Right atrium auricular region (tissue), 2 donors: ENCODE measurements at places on chromosomes 5 and 9. TPM values are rescaled to one million over a fixed set of nuclear protein-coding genes. Genes with fewer than 3 reads are reported as not detected.

Gene GABRA1
- total RNA-seq, result not detected

DNA sequence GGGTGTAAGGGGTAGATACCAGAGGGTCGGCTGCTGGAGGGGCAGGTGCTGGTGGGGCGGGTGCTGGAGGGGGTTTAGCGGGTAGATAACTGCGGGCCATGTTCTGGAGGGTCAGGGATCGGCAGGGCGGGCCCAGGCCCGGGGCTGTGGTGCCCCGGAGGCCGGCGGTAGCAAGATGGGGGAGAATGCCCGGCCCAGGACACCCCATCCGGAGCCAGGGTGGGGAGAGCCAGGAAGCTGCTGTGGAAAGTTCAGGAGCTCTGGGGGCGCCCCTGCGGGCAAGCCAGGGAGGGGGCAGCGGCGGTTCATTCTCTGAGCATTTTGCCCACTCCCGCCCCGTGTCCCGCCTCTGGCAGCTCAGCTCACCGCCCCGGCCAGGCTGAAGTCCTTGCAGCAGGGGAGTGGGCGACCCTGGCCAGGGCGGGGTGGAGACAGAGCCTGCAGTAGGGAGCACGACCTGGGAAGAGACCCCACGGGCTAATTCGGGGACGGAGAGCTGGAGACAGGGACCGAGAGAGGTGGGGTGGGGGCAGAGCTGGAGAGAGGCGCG, 538 bp downstream of the PRRT1B start:
- DNase-seq, result no peak

DNA sequence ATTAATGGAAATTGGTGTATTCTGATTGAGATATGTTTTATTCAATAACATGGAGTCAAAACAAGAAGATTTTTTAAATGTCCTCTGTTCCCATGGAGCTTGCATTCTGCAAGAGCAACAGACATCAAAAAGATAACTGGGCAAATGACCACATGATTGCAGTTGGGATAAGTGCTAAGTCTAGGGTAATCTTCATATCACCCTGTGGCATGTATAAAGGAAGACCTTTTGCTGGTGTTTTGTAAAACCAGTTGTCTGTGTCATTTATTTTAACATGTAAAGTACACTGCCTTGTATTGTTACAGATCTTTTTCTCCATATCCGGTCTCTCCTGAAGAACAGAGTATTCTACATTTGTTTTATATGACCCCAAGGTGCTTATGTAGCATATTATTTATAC, 44.0 kb downstream of the PTCD2 start:
- DNase-seq, result no peak

Gene IFNA2
- total RNA-seq, result not detected

GRCh38 chr5:116573702-116574366, 789 bp downstream of the SEMA6A start:
- DNase-seq, result no peak

DNA sequence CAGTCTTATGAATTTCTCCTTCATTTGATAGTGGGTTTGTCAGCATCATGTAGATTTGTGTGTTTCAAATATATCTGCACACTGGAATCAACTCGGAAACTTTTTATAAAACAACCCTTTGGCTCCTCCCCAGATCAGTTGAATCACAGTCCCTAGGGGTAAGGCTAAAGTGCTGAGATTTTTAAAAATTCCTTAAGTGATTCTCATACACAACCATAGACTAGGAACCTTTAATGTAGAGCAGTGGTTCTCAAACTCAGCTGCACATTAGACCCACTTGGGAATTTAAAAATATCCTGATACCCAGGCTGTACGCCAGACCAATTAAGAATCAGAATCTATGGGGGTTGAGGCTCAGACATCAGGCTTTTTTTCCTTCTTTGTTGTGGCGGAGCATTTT, 17.5 kb upstream of the JAK2 start:
- no peak for DNase-seq

Gene DMGDH
- 4.0 TPM for total RNA-seq

DNA sequence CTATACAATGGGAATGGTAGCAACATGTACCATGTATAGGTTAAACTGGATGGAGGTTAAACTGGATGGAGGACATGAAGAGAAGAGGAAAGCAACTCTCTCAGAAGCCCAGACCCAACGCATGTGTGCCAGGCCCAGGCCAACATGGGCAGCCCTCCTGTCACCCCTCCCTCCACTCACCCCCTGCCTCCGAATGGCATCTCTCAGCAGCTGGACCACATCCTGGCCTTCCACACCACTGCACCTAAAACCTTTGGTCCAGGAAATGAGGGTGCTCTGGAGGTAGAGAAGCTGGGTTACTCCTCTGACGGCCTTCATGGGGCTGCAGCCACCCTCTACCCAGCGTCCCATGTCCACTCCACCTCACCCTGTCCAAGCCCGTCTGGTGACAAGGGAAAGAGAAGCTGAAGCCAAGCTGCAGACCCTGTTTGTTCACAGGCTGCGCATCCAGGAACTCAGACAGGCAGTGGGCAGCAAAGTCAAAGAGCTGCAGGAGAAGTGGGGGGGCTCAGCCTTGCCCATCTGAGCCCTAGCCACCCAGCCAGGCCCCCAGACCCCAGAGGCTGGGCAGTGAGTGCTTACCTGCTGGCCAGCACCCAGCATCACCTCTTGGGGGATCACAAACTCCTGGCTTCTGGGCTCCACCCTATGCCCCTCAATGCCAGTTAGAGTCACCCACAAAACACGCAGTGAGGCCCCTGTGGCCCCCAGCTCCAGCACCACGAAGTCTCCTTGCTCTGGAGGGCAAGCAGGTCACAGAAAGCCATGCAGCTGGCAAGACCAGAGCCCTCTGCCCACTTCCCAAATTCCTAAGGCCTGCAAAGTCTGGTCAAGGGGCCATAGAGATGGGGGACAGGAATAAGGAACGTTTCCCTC, 8.5 kb downstream of the HK3 start:
- DNase-seq, result no peak
